ENCODE measurements at places on chromosomes 5 and 9. TPM values are rescaled to one million over a fixed set of nuclear protein-coding genes. Genes with fewer than 3 reads are reported as not detected.
A peak's percentile ranks its signal among the peaks of the same experiment; 100 is the strongest.

DNA sequence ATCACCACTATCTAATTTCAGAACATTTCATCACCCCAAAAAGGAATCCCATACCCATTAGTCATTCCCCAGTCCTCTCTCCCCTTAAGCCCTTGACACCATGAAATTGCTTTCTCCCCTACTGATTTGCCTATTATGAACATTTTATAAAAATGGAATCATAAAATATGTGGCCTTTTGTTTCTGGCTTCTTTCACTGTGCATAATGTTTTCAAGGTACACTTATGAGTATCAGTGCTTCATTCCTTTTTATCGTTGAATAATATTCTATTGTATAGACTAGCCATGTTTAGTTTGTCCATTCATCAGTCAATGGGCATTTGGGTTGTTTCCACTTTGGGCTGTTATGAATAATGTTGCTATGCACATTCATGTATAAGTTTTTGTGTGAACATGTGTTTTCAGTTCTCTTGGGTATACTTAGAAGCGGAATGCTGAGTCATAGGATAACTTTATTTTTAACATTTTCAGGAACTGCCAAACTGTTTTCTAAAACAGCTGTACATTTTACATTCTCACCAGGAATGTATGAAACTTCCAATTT, 40.4 kb upstream of the FGF1 start:
- peak; percentile 54 for DNase-seq

Gene PCDHB4
- 0.10 TPM for polyA plus RNA-seq

DNA sequence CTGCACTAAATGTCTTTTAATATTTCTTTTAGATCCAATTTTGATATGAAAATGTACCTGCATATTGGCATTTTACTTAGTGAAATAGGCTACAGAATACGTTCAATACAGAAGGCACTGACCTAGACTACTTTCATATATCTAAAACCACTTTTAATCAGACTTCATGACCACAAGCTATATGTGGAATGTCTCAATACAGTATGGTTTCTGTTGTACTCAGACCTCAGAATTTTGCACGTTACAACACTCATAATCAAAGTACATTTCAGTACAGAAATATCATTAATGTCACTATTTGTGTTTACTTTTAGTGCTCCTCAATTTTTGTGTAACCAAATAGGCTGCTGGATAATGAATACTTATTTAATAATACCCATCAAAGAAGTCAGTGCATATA, 74.8 kb downstream of the MEF2C start:
- no peak for DNase-seq

Gene ADAMTSL2
- polyA plus RNA-seq = not detected

DNA sequence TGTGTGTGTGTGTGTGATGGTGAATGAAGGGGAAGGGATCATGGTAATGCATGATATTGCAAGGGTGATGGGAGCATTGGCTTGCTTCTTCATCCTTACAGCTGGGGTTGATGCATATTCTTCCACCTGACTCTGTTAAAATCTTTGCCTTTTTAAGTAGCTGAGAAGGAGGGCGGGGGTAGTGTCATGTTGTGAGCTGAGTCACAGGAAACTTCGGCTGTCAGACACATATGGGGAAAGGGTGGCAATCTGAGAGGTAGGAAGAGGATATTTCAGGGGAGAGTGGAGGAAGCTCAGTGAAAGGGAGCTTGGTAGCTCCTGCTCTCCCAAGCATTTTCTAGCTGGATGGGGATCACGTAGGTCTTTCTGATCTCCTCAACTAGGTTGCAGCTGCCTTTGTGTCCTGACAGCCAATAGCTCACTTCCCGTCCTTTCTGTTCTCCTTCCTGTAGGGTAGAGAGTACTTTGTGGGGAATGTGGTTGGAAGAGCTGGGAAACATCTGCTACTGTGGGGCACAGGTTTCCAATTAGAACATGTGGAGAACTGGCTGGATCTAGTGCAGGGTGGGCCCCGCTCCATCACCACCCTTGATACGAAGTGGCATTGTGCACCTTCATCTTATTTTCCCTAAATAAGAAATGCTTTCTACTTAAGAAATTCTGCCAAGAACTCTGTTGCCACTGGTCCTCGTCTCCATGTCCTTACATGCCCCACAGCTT, 18.1 kb upstream of the CLK4 start:
- DNase-seq = no peak

Gene RBM22
- 41.8 TPM for polyA plus RNA-seq

Gene FAM170A
- not detected for polyA plus RNA-seq

DNA sequence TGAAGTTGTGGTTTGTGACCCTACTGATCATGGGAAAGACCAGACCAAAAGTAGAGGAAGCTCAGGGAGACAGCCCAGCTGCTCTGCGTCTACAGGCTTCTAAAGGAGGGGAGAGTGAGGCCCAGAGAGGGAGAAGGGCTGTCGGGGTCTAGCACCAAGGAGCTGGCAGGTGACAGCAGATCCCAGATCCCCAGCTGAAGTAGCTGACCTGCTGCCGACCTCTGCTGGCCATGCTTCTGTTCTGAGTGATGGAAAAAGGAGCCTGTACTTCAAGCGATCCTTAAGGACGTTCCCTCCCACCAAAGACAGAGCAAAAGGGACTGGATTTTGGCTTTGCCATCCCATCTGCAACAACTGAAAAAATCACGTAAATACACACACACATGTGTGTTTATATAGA, 22.7 kb upstream of the QSOX2 start:
- no peak for DNase-seq

- DNase-seq = no peak
Measured at GRCh38 chr5:148427370-148428042, 43.7 kb downstream of the FBXO38 start.

DNA sequence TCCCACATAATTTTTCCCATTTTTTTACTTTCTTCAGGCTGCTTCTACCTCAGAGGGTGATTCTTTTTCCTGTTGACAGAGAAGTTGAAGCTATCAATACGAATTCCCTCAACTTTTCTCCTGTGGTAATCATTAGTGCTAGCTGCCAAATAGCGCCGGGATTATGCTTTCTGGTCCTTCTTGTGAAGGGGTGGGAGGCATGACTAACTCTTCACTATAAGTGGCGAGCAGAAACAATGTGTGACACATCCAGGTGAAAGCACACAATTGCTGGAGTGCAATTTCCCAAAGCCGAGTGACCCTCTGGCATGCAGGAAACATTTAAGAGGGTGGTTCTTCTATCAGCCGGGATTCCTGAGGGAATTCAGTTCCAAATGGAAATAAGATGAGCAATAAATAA, 56.0 kb downstream of the TRPC7 start:
- no peak for DNase-seq

DNA sequence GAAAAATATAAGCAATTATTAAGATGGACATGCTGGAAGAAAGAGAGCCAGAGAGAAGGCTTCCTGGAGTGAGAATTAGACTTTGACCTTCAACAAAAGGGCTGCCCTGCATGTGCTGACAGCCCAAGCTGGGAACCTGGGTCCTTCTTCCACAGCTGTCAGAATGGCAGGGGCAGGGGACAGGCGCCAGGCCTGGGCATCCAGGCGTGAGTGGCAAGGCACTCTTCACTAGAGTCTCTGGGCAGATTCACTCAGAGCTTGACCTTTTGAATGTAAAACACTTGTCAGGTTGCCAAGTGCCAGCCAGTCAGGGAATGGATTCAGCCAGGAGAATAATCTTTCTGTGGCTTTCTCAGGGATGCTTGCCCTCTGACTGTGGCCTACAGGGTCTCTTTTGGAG, 119.1 kb upstream of the CLINT1 start:
- no peak for DNase-seq

DNA sequence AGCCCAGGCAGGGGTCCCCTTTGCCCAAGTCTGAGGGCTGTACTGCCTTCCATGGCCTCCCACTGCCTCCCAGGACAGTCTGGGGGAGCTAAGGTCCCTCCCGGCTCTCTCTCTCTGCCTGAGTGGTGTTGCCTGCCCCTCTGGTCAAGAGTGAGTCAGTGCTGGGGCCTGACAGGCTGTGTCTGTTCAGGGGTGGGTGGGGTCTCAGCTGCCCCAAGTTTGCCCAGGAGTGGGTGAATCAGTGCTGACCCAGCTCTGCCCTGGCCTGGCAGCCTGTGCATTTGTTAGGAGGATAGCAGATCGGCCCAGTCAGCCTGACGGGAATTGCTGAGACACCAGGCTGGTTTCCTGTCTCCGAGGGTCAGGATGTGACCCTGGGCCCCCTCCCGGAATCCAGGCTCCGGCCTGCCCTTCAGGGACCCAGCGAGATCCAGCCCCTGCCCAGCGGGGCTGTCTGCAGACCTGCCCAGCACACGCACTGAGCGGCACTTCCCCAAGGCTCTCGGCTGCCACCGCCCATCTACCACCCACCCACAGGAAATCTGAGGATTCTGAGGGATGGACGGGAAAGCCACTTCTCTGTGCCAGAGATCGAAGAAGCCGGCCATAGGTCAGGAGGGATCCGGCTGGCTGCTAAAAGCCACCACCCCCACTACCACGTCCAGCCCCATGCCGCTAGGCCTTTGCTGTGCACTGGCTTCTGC, 15.9 kb downstream of the ENG start:
- peak; percentile 97 for DNase-seq

DNA sequence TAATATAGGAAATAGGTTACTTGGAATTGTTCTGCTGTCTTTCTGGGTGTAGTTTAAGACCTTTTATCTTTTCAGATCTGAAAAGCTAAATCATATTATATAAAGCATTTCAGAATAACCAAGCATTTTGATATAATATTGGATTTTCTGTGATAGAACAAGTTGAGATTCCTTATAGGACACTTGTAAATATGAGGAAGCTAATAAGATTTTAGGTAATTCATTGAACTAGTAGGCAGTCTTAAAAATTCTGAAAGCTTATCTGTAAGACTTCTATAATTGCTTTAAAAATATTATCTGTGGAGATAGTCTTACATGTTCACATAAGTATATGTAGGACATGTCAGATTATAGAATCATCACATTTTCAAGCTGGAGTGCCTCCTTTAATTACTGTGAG, 102.8 kb downstream of the SMIM15 start:
- no peak for DNase-seq

Gene QRFP
- polyA plus RNA-seq = not detected

GRCh38 chr5:67283275-67283987, 86.8 kb upstream of the CD180 start:
- DNase-seq = no peak

- DNase-seq = peak; percentile 45
Measured at GRCh38 chr5:159061179-159061796, 38.4 kb downstream of the EBF1 start.

Gene SOHLH1
- not detected for polyA plus RNA-seq

GRCh38 chr5:133639850-133640528, 27.6 kb upstream of the FSTL4 start:
- no peak for DNase-seq

GRCh38 chr5:167460449-167461020, 830.9 kb upstream of the WWC1 start:
- DNase-seq = no peak

Gene PCDHGA3
- polyA plus RNA-seq = 1.2 TPM

- peak; percentile 98 for DNase-seq
Measured at GRCh38 chr5:124599028-124599973, 147.1 kb downstream of the ZNF608 start.

DNA sequence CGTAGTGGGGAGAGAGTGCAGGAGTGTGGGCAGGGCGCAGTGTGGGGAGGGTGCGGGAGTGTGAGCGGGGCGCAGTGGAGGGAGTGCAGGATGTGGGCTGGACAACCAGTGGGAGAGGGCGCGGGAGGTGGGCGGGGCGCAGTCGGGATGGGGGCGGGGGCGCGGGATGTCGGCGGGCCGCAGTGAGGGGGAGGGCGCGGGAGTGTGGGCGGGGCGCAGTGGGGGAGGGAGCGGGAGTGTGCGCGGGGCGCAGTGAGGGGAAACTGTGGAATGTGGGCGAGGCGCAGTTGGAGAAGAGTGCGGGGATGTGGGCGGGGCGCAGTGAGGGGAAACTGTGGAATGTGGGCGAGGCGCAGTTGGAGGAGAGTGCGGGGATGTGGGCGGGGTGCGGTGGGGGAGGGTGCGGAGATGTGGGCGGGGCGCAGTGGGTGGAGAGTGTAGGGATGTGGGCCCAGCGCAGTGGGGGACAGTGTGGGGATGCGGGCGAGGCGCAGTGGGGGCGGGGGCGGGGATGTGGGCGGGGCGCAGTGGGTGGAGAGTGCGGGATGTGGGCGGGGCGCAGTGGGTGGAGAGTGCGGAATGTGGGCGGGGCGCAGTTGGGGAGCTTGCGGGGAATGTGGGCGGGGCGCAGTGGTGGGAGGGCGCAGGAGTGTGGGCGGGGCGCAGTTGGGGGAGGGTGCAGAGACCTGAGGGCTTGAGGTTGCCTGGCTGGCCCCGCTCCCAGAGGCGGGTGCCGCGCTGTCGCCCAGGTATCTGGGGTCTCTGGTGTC, at the start of gene NXNL2:
Gene NXNL2, plus strand, starts transcription at position 723 of the 770 bp plus-strand sequence. CDS start 257 bp downstream, outside the sequence.
- peak; percentile 61 for DNase-seq

- peak; percentile 84 for DNase-seq
Measured at GRCh38 chr5:137696481-137696880, 39.4 kb downstream of the KLHL3 start.

Gene FYB1
- polyA plus RNA-seq = not detected

GRCh38 chr9:125075997-125076396, 67.3 kb downstream of the SCAI start:
- no peak for DNase-seq

DNA sequence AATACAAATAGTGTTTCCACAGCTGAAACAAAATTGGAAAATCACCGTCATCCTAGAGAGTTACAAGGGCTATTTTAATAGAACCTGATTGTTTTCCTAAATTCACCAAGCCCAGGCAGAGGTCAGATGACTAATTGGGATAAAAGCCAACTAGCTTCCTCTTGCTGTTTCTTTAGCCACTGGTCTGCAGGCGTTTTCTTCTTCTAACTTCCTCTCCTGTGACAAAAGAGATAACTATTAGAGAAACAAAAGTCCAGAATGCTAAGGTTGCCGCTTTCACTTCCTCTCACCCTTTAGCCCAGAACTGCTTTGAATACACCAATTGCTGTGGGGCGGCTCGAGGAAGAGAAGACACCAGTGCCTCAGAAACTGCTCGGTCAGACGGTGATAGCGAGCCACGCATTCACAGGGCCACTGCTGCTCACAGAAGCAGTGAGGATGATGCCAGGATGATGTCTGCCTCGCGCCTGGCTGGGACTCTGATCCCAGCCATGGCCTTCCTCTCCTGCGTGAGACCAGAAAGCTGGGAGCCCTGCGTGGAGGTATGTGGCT, at the start of gene TLR4:
Gene TLR4, plus strand, starts transcription at position 380 of the 552 bp plus-strand sequence. Its CDS starts 70 bp downstream, at position 450.
- DNase-seq = peak; percentile 99

Gene LCN1
- not detected for polyA plus RNA-seq

GRCh38 chr9:28927691-28928090, 1354.4 kb upstream of the C9orf72 start:
- DNase-seq = no peak

DNA sequence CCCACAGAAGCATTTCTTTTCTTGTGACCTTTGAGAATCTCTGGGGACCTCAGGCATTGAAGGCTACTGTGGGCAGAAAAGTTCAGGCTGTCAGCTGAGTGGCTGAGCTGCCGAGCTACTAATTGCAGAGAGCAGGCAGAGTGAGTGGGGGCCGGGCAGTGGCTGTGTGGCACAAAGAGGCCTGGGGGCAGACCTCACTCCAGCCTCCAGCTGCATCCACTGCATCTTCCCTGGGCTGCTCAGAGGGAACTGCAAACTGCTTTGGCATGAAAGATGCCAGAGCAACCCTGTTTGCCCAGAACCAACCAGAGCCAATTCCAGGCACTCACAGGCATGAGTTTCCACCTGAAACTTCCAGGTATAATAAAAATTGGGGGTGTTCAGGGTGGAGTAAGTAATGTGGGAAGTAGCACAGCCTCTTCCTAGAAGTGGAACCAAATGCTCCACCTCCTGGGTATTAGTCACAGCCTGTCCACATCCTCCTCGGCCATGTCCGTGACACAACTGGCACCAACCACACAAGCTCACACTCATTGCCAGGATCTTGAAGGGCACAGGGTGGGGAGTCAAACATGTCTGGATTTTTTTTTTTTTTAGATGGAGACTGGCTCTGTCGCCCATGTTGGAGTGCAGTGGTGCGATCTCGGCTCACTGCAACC, 548.9 kb downstream of the BNC2 start:
- DNase-seq = peak; percentile 21

Data from endothelial cell of umbilical vein (primary cell).